ENCODE measurements at places on chromosomes 11 and 22.
A peak's percentile ranks its signal among the peaks of the same experiment; 100 is the strongest.

GRCh38 chr22:23565915-23566704, 14.0 kb downstream of the IGLL1 start:
- no peak for DNase-seq

- DNase-seq = peak; percentile 72
Observed at GRCh38 chr11:93541884-93542810, 1.0 kb downstream of the SMCO4 start.

GRCh38 chr11:103547024-103547423, 437.8 kb downstream of the DYNC2H1 start:
- no peak for DNase-seq

DNA sequence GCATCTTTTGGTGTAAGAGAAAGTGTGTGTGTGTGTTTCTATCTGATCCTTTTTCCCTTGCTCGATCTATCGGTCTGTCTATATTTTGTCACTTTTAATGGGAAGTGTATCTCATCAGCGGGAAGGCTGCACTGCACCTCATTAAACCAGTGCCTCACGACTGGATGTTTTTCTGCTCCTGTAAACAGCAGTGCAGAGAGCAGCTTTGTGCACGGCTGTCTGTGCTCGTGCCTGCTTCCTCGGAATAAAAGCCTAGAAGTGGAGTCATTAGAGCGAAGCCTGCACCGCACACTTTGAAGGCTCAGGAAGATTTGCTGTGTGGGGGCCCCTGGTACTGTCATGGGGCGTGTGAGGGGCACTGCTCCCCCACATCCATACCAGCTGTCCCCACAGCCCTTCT, 27.0 kb upstream of the PARVG start:
- DNase-seq = no peak

DNA sequence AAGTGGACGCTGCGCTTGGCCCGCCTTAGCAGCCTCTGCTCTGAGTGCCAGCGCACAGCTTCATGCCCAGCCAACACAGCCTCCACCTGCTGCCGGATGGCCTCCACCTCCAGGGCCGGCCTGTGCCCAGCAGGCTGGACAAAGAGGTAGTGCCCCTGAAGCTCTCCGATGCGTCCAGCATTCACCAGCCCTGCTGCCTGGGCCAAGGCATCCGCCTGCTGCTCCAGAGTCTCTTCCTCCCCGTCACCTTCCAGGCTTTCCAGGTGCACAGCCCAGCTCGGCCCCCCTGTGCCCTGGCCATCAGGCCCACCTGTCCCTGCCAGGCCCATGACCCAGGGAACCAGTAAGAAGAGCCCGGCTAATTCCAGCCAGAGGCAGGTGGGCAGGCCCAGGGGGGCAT, 2.5 kb downstream of the PCSK7 start:
- no peak for DNase-seq

GRCh38 chr11:80846442-80846841, 1405.6 kb upstream of the TENM4 start:
- no peak for DNase-seq

DNA sequence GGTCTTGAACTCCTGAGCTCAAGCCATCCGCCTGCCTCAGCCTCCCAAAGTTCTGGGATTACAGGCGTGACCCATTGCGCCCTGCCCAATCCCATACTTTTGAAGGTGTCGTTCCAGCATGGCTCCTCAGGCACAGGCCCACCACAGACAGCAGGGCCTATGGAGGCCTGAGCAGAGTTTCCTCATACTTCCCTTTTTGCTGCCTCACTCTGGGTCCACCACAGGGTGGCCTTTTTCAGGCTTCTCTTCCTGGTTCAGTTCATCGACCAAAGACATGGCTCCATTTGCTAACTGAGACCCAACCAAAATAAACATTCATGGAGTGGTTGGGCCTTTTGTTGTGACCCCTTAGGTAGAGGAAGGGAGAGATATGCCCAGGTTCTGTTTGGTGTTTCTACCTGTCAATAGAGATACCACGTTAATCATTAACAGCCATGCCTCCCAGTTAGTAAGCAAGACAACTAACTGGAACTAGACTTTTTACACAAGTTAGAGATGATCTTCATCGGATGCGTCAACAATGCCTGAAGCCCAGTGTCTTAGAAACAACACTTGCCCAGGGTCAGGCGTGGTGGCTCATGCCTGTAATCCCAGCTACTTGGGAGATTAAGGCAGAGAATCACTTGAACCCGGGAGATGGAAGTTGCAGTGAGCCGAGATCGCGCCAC, 35.1 kb downstream of the TRIOBP start:
- DNase-seq = no peak

DNA sequence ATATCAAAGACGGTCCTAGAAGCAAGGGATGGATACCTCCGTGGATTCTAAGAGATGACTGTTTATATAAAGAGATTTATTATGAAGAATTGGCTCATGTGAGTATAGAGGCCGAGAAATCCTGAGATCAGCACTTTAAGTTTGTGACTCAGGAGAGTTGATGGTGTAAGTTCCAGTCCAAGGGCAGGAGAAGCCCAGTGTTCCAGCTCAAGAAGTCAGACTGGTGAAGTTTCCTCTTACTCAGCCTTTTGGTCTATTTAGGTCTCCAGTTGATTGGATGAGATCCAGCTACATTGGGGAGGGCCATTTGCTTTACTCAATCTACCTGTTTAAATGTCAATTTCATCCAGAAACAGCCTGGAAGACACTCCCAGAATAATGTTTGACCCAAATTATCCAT, 45.1 kb downstream of the TSPAN18 start:
- DNase-seq = no peak

- no peak for DNase-seq
Observed at GRCh38 chr11:123532131-123532530, 102.1 kb downstream of the GRAMD1B start.

GRCh38 chr11:96256215-96257011, 86.6 kb downstream of the MAML2 start:
- DNase-seq = no peak

DNA sequence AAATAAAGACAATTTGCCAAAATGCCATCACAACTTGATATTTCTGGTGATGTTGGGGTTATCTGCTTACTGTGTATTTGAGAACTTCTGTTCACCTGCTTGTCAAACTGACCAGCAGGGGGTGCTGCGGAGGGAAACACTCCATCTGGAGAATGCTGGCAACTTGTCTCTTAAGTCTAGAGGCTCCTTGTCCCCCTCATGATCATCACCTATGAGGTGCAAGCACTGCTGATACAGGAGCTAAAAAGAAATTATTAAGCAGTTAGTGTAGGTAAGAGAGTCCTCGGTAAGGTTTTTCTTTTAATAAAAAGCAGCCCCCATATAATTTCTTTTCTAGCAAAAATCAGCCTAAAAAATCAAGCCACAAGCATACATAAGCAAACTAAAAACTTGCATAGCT, 32.7 kb upstream of the GLYATL1B start:
- DNase-seq = no peak

- DNase-seq = no peak
Observed at GRCh38 chr22:50225200-50225969, 19.4 kb downstream of the TUBGCP6 start.
